ENCODE measurements at places on chromosomes 4 and X.

DNA sequence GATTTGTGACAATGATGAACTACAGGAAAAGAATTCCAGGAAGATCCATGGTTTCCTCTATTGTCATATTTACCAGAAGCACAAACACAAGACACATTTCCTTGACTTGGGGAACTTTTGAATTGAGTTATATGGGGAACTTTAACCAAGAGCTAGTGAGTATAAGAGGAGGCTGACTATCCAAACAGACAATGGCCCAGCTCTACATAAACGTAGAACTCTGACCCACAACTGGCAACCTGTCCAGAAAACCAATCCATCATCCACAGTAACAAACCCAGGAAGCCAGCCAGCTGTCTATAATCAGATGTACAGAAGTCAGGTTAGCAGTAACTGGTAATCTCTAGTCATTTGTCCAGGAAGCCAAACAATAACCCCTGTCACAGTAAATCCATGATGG, 167.0 kb upstream of the CPEB2 start:
- no peak for DNase-seq

DNA sequence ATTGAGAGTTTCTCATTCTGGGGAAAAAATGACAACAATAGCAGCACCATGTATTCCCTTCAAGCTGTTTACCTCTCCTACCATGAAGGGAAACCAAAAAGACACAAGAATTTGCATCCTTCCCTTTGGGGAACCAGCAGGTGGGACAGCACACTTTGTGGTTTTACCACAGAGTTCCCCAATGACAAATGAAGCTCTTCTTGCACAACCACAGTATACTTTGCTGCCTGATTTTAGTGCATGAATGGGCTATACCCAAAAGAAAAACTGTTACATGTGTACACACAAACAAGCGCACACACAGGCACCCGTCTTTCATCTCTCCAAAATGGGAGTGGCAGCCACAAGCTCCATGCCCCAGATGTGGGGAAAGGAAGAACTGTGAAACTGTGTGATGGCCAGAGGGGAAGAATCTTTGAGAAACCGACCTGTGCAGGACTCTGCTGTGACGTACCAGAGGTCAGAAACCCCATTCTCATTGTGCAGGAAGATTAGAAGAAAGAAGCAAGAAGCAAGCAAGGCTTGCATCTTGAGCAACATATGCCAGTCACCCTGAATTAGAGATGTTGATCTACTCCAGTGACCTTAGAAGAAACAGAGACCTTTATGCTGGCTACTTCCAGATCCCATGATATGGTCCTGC, 2.7 kb upstream of the MAML3 start:
- no peak for DNase-seq

- no peak for DNase-seq
Observed at GRCh38 chr4:16457944-16458343, 231.7 kb upstream of the TAPT1 start.

DNA sequence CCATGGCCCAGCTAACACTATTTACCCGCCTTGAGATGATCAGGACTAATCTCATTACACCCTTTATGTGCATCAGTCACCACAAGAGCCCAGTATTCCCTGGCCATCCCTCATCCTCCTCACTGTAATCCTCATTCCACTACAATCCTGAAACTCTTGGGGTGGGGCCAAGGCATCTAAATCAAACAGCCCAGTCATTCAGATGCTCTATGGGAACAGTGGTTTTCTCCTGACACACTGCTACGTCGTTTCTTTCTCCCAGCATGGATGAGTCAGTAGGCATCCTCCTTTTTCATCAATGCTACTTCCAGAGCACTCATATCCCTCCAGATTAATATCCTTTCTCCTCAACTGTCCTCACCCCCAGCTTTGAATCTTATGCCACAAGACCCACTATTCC, 5.6 kb downstream of the SDAD1 start:
- DNase-seq: no peak

DNA sequence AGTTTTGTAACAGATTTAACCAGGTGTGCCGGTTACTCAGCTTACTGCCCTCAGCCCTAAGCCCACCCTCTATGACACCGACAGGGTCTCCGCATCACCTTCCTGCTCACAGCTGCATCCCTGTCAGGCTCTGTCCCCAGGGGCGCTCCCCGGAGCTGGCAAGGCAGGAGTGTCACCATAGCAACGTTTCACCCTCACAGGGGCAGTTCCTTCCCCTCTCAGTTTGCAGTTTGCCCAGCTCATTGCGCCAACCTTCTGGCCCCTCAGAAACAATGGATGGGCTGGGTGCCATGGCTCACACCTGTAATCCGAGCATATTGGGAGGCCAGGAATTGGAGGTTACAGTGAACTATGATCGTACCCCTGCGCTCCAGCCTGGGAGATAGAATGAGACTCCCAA, 42.6 kb downstream of the RGS12 start:
- no peak for DNase-seq

DNA sequence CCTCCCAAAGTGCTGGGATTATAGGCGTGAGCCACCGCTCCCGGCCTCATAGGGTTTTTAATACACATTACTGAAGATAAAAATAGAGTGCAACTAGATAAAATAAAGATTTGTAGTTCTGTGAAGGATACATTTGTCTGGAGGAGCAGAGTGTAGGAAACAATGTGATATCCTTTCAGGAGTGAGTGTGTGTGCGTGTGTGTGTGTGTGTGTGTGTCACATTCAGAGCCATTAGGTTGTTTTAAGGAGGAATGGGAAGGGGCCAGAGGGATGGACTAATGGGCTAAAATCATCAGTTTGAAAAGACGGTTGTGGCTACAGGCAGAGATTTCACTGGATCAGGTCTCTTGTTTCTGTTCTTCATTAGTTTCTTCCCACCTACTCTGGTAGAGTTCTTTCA, 40.0 kb downstream of the RBPJ start:
- no peak for DNase-seq

- DNase-seq: no peak
Observed at GRCh38 chr4:130424211-130424610, 1328.3 kb downstream of the C4orf33 start.

GRCh38 chrX:107750263-107750662, 25.3 kb downstream of the TSC22D3 start:
- DNase-seq: no peak

GRCh38 chrX:107734646-107735045, 40.9 kb downstream of the TSC22D3 start:
- DNase-seq: no peak

DNA sequence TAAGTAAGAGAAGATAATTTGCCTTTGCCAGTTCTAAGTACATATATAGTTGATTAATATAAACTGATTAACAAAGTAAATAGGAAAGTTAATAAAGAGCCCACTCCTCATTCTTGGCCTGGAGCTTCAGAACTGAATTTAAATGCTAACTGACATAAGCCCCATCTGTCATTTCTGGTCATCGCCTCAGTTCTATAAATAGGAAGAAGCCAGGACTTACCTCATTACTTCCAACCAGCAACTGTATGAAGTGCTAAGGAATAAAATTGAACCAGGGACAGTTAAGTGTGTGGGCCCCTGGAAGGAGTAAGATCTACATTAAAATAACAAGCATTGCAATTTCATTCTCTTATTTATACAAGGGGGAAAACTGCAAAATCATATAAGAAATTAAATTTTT, 52.0 kb upstream of the PDLIM5 start:
- no peak for DNase-seq

DNA sequence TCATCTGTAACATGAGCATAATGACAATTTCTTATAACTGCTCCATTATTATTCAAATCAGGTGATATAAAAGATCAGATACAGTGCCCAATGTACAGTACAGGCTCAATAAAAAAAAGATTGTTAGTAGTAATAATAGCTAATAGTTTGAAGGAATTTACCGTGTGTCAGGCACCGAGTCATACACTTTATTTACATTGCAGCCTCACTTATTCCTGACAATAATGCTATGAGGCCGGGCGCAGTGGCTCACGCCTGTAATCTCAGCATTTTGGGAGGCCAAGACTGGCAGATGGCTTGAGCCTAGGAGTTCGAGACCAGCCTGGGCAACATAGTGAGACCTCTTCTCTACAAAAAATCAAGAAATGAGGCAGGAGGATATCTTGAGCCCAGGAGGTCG, 10.1 kb upstream of the MAP7D3 start:
- DNase-seq: no peak

DNA sequence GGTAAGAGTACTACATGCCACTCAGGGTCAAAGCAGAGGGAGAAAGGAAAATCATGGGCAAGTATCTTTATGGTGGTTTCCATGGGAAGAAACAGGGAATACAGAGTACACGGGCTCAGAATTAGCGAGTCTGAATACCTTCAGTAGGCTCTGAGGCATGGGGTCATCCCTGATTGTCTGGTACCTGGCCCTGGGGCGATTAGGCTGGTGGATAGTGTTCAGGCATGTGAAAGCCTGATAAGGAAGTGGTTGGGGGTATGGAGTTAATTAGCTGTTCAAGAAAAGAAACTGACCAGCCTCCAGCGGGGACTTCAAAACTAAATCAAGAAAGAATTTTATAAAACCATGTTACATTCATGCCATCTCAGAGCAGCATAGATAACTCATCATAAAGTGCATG, 518.8 kb downstream of the RAB28 start:
- no peak for DNase-seq

DNA sequence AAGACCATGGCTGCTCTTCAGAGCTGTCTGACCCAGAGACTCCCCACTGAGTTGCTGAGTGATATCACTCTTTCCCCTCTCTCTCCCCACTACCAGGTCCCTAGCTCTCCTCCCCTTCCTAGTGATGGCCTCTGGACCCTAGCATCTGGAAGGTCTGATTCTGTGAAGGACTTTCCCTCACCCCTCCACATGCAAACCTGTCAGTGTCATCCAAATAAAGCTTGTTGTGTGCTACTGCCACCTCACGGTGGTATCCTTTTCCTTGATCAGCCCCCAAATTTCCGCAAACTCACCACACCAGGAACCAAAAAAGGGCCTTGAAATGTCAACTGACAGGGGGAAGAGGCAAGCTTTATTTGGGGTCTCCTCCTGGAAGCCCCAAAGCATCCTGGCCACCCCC, 500.2 kb downstream of the IDS start:
- no peak for DNase-seq

DNA sequence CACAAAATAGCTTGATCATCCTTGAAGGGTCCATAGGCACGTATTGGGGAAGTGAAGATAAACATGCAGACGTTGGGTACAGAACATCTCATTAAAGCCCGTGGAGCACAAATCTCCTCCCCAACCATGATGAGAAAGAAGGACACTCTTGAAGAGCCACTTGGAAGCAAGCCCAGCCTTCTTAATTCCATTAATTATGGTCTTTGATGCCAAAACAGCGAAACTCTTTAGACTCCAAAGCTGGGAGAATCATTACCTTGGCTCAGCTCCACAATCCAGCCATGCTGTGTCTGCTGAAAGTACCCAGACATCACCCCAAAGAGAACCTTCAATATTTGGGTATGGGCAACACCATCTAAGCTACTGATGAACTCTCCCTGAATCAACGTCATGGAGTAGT, 169.0 kb upstream of the MBNL3 start:
- DNase-seq: no peak

- DNase-seq: peak; percentile 41
Observed at GRCh38 chr4:186192066-186192612, 772 bp downstream of the CYP4V2 start.

DNA sequence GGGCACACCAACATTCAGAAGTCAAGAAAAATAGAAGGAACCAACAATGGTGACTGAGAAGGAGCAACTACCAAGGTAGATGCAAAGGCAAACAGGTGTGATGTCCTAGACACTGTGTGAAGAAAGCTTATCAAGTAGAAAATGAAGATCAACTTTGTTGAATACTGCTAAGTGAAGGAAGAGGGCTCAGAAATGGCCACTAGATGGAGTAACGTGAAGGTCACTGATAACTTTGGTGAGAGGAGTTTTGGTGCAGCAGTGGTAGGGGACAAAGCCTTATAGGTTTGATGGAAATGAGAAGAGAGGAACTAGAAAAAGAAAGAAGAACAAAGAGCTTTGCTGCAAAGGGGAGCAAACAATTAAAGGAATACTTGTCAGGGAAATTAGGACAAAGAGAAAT, 23.5 kb downstream of the OTC start:
- no peak for DNase-seq

DNA sequence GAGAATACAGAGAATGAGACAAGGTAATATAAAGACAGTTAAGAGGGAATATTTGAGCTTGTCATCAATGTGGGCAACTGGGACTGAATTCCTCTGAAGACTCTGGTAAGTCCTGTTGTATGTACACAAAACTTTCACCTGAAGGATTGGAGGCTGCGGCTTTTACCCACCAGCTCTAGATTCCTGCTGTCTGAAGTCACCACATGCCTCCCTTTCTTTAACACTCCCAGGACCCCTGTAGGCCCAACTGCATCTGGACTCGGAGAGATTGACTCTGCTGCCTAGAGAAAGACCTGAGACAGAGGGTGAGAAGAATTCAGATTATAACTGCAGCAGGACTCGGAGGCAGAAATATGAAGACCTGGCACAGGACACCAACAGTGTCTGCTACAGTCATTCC, 1048.0 kb downstream of the PDHA2 start:
- DNase-seq: no peak

DNA sequence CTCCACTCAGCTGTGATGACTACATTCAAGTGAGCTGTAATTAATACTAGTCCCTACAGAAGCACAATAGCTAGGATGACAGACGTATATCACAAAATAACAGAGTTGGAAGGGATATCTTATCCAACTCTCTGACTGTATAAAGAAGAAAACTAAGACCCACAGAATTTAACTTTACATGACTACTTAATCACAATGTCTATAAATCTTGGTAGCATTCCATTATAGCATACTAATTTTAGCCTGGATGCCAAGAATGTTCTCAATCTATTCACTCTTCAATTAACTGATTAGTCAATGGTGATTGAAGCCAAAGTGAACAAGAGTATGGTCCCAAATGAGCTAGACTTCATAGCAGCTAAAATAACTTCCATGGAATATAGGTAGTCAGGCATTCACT, 31.2 kb downstream of the RPS6KA6 start:
- no peak for DNase-seq

DNA sequence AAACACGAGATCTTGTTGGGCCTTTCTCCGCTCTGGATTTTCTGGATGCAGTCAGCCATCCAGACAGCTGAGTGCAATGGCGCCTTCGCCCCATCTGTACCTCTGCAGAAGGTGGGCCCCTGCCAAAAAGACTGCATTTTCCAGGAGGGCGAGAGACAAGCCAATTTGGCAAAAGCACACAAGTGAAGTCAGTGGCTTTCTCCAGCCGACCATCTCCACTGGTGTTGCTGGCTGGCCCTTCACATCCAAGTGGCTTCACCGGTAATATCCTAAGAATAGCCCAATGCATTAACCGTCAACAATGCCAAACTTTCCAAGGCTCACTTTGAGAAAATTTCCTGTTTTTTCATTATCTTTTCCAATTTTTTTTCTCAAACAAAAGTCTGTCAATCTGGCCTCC, 96.2 kb upstream of the MXRA5 start:
- no peak for DNase-seq

GRCh38 chr4:154574311-154574710, 11.5 kb downstream of the FGB start:
- DNase-seq: no peak

GRCh38 chr4:47790105-47790504, 47.8 kb downstream of the CORIN start:
- DNase-seq: no peak

- no peak for DNase-seq
Observed at GRCh38 chrX:13893826-13894225, 76.9 kb upstream of the GPM6B start.
